ENCODE measurements at places on chromosomes 3 and 15. TPM values are rescaled to one million over a fixed set of nuclear protein-coding genes. Genes with fewer than 3 reads are reported as not detected.

DNA sequence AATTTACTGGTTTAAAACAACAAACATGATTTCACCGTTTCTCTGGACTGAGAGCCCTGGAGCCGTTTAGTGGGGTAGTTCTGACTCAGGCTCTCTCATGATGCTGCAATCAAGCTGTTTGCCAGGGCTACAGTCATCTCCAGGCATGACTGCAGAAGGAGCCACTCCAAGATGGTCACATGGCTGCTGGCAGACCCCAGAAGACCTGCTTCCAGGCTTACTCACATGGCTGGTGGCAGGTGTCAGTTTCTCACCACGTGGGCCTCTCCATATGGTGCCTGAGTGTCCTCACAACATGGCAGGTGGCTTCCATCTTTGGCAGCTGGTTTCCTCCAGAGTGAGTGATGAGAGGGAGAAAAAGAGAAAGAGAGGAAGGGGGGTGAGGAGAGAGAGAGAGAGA lies 378.3 kb upstream of the RGMA start:
- no peak for DNase-seq

DNA sequence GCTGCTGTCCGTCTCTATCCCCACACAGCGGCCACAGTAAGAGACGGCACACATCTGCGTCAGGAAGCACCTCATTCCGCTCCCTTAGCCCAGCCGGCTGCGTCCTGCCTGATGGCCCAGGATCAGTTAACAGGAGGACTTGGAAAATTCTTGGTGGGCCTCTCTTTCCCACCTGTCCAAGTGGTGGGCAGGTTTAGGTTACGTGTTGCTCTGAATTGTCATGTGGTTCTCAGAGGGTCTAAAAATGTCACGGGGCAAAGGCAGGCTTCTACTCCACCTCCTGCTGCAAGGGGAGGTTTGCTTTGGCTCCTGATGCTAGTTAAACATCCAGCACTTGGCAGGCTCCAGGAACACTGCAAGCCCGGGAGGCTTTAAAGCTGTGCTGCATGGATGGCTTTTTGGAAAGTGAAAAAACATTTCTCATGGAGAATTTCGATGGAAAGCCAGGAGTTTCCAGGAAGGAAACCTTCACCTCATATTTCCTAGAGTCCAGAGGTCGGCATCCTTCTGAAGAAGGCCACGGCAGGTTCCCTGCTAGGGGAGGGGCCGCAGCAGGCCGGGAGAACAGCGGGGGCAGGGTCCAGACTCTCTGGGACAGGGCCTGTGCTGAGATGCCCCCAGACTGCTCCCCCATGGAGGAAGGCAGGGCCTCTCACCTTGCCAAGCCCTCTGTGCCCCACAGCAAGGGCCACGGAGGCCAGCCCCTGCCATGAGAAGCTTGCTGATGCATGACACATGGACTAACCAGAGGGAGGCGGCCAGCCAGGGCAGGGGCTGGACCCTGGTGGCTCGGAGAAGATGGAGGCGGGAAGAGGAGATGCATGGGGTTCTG lies 10.8 kb downstream of the CTSH start:
- no peak for DNase-seq

DNA sequence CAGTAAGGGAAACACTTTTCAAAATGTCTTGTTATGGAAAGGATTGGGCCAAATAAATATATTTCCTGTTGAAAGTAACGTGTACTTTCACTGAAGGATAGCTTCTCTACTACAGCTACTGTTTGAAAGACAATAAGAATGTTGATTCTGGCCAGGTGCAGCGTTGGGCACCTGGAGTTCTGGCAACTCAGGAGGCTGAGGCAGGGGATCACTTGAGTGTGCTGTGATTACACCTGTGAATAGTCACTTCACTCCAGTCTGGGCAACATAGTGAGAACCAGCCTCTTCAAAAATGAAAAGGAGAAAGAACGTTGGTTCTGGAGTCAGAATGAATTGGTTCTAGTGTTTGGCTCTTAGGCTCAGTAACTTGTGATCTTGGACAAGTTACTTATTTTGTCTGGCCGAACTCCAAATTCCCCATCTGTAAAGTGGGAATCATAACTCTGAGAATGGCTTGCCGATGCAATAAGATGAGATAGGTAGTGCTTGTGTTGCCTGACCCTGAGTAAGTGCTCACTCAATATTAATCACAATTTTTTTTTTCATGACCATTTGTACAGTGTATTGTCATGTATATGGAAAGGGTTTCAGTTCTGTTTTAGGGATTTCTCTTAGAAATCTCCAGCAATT lies 310.8 kb downstream of the PTPRG start:
- DNase-seq = no peak

DNA sequence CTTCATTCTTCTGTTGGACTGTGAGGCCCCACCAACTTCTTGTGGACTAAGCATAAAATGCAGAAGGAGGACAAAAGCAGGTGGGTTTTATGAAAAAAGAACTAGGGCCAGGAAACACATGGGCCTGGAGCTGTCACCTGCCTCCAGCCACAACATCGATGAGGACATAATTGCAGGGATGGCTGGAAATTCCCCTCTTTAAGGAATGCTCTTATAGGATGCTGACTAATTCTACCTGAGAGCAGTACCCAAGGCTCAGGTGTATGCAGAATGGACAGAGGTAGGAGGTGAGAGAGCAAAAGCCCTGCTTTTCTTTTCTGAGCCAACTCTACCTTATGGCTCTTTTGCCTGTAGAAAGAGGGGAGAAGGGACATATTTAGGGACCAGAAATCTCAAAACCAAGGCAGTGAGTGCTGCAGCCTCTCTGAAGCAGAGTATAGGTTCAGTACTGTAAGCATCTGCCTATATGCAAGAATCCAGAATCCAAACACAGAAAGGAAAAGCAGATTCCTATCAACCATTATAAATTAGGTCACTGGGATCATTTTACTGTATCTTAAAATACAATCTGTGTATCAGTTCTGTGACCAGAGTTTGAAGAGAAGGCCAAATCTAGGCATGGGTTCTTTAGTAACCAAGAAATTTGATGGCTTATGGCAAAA lies 205.3 kb upstream of the WNT5A start:
- DNase-seq = no peak

DNA sequence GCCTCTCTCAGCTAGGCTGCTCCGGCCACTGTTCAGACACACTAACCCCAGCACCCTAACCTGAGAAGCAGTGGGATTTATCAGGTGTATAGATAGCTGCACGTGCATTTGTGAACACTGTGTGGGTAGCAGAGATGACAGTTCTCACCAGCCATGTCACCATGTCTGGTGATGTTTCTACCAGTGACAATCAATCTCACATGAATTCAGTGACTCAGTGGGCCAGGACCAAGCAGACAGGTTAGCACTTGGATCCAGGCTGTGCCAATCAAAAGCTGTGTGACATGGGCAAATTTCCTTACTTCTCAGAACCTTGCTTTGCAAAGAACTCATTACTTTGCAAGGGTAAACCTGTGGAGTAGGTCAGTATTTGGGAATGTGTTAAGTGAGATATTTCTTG lies 65.3 kb upstream of the GATM start:
- DNase-seq = no peak

DNA sequence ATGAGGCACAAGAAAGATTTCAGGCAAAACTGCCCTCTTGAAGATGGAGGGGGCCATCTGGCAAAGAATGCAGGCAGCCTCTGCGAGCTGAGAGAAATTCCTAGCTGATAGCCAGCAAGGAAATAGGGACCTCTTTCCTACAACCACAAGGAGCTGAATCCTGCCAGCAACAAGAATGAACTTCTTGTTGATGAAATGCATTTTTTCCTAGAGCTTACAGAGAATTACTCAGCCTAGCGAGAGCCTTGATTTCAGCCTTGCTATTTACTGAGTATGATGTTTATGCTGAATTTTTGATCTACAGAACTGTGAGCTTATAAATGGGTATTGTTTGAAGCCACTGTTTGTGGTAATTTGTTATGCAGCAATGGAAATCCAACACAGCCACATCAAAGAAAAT lies 148.5 kb upstream of the NAALADL2 start:
- no peak for DNase-seq

- no peak for DNase-seq
Measured at GRCh38 chr3:153980252-153980590, 141.0 kb upstream of the ARHGEF26 start.

DNA sequence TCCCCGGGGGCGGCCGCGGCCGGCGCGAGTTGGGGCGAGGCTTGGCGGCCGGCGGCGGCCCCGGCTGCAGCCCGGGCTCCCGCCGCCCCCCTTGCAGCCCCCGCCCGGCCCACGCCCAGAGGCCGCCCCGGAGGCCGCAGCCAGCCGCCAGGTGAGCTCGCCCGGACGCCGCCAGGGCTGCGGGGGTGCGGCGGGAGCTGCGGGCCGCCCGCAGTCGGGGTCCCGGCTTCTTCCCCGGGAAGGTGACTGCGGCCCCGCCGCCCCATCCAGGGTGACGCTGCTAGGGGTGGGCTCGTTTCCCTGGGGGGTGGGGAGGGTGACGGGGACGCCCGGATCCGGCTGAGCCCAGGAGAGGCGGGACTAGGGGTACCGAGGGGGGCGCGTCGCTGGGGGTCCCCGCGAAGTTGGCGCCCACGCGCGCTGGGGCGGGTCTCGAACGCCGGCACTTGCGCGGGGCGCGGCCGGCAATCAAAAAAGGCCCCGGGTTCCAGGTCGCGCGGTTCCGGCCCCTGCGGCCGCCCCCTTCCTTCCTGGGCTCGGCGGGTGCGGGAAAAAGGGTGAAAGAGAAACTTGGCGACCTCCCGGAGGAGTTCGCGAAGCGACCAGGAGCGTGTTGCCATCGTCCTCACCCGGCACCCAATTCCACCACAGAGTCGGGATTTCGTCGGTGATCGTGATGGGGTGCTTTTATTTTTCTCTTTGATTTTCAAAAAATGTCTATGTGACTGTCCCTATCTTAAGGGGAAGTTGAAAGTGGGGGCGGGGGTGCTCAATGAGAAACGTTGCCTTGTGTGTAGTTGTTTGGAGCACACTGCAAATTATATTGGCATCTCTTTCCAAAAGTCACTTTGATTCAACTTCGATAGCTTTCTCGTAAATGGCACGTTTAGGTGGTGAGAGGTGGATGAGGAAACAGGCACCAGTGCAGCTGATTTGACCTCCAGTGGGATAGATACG lies 619 bp downstream of the ATXN7 start:
- DNase-seq = no peak

GRCh38 chr3:186938716-186939115 lies 8.4 kb downstream of the ST6GAL1 start:
- DNase-seq = no peak

- no peak for DNase-seq
Measured at GRCh38 chr3:190593075-190593474, 79.2 kb downstream of the IL1RAP start.

- no peak for DNase-seq
Measured at GRCh38 chr3:31420311-31420710, 112.4 kb upstream of the STT3B start.

GRCh38 chr15:47157827-47158226 lies 559.5 kb upstream of the SEMA6D start:
- DNase-seq = no peak

GRCh38 chr3:50632450-50632849 lies 15.5 kb downstream of the MAPKAPK3 start:
- no peak for DNase-seq

GRCh38 chr3:16816048-16816780 lies 68.5 kb upstream of the PLCL2 start:
- no peak for DNase-seq

DNA sequence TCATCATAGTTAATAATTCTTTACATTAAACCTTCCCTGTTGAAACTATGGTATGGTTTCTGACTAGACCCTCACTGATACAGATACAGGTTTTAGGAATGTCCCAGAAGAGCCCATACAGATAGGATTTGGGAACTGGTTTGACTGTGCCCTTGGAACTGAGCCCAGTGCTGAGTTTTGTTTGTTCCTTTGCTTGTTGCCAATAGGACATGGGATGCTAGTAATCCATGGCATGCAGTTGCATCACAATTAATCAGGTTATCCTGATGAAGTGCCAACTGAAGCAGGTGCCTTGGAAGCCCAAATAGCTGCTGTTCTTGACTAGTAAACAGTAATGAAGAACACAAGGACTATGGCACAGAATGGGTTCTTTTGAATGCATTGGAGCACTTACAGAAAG lies 230.6 kb downstream of the NEK10 start:
- no peak for DNase-seq

DNA sequence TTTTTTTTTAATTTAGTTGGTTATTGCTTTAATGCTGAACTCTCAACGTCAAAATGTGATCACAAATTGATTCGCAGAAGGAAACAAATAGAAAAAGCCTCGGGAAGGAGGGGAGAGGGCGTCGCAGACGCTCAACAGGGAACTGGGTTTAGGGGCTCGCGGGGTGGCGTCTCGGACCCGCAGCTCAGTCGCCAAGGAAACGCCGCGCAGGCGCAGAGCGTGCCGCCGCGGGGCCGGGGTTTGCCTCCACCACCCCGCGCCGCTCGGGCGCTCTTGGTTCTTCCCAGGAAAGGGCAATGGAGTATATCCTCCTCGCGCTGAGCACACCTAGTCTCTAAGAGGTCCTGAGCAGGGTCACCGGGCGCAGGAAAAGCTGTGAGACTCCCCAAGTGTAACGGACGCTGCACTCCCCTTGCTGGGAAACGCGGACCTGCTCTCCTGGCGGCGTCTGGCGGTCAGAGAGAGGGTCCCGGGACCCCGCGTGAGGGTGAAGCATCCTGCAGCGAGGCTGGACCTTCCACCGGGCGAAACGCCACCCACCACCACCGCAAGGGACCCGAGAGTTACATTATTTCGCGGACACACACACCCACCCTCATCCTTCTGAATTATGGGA lies 753 bp downstream of the PLCH1 start:
- DNase-seq = no peak

DNA sequence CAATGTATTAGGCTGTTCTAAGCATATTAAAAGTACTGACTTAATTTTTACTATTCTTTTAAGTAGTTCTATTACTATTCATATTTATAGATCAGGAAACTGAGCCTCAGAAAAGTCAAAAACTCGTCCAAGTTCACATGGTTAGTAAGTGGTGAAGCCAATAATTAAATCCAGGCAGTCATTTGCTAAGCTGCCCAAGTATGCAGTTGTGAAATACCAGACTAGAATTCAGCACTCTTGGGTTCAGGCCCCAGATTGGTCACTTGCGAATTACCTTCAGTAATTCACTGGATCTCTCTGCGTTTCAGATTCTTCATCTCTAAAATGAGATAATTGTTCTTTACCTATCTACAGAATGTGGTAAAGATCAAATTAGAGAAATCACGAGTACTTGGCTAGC lies 161.9 kb upstream of the CADPS start:
- no peak for DNase-seq

The GOLGA8T gene
- not detected for polyA plus RNA-seq

The RGMA gene
- polyA plus RNA-seq = 6.4 TPM

The C15orf62 gene
- 1.9 TPM for polyA plus RNA-seq

The LRRC31 gene
- 0.26 TPM for polyA plus RNA-seq

The MASP1 gene
- 9.3 TPM for polyA plus RNA-seq

The FBXO40 gene
- polyA plus RNA-seq = 0.06 TPM

The BFSP2 gene
- 0.67 TPM for polyA plus RNA-seq

The ZDHHC23 gene
- polyA plus RNA-seq = 10.1 TPM

The RPP25 gene
- 2.0 TPM for polyA plus RNA-seq

The FAM3D gene
- 0.91 TPM for polyA plus RNA-seq

The ZBED2 gene
- polyA plus RNA-seq = 0.18 TPM

The CNTN3 gene
- 5.8 TPM for polyA plus RNA-seq

Measured in right renal cortex interstitium (tissue), 3 donors.